ENCODE measurements at places on chromosomes 2 and 18.

DNA sequence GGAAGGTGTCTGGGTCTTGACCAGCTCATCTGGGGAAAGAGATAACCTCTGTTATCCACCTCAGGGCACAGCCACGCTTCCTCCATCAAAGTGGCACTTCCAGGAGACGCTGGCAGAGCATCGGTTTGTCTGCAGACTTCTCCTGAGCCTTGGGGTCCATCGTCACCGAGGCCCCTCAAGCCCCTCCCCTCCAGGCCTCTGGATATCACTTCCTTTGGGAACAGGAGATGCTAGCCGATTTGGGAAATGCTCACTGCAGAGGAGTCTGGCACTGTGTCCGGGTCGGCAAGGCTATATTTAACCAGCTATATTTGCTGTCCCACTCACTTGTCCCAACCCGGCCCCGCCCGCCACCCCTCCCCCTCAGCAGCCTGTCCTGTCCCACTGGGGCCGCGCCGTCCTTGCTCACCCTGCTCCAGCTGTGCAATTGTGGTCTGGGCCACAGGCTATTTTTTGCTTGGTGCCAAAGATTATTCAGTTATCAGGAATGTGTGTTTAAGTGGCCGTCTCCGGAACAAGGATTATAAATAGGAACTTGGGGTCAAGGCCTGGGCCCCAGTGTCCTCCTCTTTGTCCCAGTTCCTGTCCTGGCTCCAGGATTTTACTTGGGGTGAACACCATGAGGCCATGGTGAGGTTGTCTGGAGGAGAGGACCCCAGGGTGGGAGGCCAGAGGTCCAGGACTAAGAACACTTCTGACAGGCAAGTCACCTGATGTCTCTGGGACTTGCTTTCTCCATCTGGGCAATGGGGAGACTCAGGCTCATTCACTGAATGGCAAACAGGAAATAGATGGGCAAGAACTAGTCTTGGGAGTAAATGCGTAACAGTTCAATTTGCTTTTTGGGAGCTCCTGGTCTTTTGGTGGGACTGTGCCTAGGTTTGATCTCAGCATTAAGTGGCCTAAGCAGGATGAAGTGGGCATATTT lies 263.6 kb downstream of the DYSF start:
- DNase-seq: peak; percentile 94

DNA sequence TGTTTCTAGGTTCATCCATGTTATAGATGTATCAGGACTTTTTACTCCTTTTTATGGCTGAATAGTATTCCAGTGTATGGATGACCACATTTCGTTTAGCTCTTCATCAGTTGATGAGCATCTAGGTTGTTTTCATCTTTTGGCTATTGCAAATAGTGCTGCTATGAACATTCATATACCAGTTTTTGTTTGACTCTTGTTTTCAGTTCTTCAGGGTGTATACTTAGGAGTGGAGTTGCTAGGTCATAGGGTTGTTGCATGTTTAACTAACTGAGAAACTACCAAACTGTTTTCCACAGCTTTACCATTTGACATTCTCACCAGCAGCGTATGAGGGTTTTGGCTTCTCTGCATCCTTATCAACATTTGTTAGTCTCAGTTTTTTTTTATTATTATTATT lies 25.8 kb upstream of the NAPG start:
- no peak for DNase-seq

DNA sequence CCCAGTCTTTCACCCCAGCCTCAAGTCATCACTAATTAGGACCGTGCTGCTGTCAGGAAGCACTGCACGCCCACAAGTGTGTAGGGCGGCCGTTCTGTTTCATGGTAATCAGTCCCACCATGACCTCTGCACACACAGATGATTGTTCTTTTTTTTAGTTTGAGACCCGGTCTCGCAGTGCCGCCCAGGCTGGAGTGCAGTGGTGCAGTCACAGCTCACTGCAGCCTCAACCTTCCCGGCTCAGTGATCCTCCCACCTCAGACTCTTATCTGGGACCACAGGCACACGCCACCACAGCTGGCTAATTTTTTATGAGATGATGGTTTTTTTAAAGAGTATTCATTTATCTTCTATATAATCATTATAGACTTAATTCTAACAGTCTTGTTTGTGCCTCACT lies 1.8 kb upstream of the IAH1 start:
- no peak for DNase-seq

GRCh38 chr18:50138181-50139064 lies 56.5 kb downstream of the MYO5B start:
- no peak for DNase-seq

GRCh38 chr2:172211512-172211911 lies 108.8 kb upstream of the DLX2 start:
- DNase-seq: no peak

DNA sequence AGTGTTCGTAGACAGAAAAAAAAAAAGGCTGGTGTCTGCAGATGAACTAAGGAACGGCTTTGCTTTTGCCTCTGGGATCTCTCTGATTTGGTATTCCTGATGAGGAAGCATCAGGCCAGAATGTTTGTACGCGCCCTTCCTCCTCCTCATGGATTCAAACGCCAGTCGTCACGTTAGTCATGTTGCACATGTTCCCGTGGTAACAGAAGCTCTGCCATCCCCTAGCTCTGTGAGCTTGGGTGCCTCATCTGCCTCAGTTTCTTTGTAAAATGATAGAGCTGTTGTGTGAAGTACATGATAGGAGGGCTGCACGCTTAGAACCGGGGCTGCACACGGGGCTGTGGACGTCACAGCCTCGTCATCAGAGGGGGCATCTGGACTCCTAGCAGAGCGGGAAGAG lies 47.0 kb downstream of the TSHZ1 start:
- no peak for DNase-seq

DNA sequence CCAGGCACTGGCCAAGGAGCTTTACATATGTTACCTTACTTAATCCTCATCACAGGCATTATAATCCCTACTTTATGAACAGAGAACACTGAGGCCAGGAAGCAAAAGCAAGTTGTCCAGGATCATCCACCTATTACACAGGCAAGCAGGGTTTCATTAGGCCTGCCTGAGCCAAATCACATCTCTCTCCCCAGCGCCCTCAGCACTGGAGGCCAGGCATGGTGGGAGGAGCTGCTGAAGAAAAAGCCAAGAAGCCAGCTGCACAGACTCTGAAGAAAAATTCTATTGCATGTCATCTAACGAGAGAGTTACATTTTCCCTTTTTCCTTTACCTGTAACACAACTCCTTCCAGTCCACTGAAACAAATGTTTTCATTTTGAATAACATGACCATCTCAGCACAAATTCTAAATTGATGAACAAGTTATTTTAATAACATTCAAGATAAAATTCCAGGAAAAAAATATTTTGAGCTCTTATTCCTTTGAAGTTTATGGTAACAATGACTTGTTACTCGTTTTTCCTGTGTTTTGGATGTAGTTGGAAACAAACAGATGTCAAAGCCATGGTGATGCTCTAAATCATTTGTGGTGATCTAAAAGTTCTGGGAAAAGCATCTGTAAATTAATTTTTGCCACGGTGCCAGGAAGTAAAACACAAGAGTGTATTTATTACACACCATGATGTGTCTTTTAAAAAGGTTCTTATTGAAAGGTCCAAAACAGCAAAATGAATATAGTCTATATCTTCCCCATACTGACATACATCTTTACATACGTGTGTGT lies 139.0 kb upstream of the ITGB6 start:
- peak; percentile 57 for DNase-seq

- DNase-seq: no peak
Measured at GRCh38 chr2:155663265-155663664, 669.3 kb downstream of the NR4A2 start.

Measured in Right ventricle myocardium superior (tissue), 1 donor.